Kasumi-1 (cell line): ENCODE measurements at places on chromosomes 6 and 20.

GRCh38 chr20:48047447-48047846 is 262.2 kb upstream of the SULF2 start:
- DNase-seq: no peak

DNA sequence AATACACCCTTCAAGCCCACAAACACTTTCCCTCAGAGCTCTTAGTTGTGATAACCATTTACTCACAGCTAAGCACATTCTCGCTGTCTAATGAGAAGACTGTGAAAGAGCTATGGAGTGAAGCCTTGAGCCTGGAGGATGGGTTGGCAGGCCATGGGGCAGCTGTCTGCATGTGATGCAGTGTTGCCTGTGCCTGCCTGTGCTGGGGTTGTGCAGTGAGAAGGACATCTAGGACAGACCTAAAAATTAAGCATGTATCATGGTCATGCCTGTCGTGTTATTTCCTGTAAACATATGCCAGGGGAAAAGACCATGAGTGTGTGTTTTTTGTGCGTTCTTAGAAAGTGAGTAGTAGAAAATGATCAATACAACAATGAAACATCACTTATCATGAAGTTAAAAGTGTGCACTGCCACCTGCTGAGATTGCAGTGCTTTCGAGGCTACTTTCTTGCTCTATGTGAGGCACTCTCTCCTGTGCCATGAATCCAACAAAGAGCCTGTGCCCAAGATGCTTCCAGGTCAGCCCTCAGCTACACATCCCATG is 8.1 kb upstream of the ZC3H12D start:
- DNase-seq: no peak

DNA sequence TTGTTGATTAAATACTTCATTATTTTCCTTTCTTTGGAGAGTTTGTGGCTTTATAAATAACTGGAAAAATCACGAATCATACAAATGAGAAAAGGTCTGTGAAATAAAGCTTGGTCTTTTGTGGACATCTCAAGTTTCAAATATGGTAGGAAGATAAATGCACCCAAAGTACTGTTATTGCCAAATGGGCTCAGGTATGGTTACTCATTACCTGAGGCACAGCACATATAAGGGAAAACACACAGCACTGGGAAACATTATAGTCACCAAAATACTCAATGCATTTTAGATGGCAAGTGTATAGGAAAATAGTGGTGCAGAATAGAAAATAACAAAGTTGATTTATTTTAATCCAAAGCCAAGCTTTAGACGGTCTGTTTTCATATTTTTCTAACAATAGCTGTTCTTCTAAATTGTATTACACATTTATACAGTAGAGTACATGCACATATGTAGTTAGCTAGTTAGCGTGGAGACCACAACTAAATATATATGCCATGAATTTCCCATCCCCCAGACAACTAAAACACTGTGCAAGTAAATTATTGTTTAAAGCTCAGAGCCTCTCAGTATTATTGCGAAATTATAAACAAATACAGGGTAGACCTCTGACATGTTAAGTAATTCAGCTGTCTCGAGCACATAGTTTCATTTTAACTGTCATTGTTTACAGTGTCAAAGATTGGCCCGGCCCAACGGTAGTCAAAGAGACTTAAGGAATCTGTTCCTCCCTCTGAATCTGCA is 336.0 kb downstream of the SYNE1 start:
- no peak for DNase-seq

DNA sequence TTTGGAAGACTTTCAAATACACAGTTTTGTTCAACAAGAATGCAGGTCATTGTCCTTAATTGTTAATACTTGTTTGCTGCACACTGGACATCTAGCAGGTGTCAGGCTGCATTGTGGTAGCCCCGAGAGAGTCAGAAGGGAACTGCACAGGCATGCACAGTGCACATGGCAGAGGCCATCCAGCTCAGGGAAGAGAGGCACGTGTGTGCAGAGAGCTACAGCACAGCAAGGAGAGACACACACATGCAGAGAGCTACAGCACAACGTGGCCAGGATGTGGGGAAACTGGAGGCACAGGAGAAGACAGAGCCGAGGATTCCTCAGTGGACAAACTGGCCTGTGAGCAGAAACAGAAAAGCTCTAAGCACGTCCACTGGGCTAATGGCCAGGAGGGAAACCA is 272.0 kb downstream of the SMOC2 start:
- no peak for DNase-seq

DNA sequence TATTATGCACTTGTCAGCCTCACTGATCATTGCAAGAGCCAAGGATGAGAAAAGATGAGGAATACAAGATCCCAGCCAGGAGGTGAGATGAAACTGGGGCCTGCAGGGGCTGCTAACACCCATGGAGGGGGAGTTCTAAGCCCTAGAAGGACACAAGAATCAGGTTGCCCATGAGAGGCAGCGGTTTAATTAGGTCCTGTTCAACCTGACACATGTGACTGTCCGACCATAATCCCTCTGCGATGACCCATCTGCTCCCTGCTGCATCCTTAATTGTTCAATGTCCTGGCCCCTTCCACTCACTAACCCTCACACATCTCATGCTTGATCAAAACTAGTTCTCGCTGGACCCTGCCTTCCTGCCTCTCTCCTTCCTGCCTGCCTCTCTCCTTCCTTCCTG is 52.2 kb upstream of the NNAT start:
- DNase-seq: no peak

GRCh38 chr20:58900397-58900796 is 47.9 kb downstream of the GNAS start:
- DNase-seq: no peak

DNA sequence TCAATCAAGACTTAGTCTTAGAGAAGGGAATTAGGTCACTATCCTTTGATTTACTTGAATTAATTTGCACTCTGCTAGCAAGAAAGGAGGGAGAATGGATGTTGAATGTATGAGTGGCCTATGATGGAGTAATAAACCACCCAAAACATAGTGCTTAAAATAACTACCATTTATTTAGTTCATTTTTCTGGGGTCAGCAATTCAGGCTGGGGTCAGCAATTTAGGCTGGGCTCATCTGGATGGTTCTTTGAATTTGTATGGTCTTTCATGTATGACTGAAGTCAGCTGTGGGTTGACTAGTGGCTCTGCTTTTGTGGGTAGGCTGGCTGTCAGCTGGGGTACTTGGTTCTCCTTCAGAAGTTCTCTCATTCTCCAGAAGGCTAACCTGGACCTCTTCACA is 21.0 kb upstream of the LAMA4 start:
- DNase-seq: no peak

- DNase-seq: no peak
These were observed 6.1 kb upstream of the JARID2 start for GRCh38 chr6:15239616-15240364.

- DNase-seq: no peak
These were observed 180.7 kb upstream of the PRSS16 start for GRCh38 chr6:27066802-27067201.

DNA sequence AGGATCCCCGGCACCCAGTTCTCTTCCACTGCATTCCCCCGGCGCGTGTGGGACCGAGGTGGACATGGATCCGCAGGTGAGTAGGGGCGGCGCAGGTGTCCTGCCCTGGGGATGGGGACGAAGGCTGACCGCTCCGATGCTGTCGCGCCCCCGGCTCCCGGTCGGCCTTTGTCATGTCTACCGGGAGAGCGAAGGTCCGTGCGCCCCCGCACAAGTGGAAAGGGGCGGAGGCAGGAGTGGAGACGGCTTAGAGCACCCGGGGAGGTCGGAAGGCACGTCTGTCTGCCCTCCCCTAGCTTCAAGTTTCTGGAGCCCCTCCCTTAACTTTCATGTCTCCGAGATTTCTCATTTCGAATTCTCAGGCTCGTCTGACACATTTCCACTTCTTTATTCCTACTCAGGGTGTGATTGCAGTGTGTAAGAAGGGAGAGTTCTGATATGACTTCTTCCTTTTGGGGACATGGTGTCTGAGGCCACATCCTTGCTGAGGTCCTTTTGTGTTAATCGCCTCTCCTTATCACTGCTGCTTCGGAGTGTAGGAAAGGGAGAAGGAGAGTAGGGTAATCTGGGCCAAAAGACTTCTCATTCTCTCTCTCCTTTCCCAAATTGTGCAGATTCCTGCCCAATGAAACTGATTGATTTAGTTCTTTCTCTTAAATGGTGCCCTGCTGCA is 435 bp downstream of the KIFC1 start:
- peak; percentile 27 for DNase-seq

DNA sequence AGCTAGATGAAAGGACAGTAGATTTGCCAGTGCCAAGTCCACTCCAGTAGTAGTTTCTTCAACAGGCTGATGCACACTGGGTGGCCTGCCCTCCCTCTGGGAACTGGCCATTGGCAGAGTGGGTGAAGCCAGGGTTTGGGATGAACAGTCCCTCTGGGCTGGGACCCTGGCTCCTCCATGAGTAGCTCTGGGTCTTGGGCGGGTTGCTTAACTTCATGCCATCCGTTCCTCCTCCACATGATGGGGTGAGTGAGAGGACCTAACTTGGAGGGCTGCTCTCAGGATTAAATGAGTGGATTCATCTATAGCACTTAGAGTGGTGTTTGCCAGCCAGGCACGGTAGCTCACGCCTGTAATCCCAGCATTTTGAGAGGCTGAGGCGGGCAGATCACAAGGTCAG is 47.2 kb downstream of the PLAGL2 start:
- no peak for DNase-seq

- no peak for DNase-seq
These were observed 35.0 kb downstream of the BPIFB1 start for GRCh38 chr20:33318096-33318429.
